Activated naive CD4-positive, alpha-beta T cell (primary cell): ENCODE measurements at places on chromosomes 1 and 21.

- no peak for DNase-seq
Observed at GRCh38 chr21:25953659-25954058, 216.9 kb downstream of the APP start.

- peak; percentile 6 for DNase-seq
Observed at GRCh38 chr1:18581420-18581880, 49.2 kb upstream of the PAX7 start.

DNA sequence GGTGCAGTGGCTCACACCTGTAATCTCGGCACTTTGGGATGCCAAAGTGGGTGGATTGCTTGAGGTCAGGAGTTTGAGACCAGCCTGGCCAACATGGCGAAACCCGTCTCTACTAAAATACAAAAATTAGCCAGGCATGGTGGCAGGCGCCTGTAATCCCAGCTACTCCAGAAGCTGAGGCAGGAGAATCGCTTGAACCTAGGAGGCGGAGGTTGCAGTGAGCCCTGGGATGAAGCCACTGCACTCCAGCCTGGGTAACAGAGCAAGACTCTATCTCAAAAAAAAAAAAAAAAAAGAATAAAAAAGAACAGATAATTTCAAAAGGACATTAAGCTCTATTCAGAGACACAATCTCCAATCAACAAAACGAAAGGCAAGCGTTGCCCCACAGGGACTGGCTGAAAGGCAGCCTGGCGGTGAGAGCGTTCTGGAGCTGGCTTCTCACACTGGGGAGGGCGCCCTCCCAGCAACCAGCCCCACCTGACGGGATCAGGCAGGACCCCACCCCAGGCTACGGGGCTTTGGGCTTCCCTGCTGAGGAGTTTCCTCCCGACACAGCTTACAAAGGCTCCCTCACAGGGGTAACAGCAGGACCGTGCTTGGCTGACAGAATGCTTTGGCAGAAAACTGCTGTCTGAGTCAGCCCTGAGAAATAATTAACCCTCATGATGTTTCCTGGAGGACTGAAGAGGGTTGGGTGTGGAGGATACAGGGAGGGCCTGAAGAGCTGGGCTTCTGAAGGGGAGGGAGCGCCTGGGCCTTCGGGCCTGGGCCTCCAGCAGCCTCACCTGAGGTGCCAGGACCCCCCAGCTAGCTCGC is 31.1 kb upstream of the SRP9 start:
- no peak for DNase-seq

- no peak for DNase-seq
Observed at GRCh38 chr1:115592264-115592663, 49.5 kb upstream of the VANGL1 start.

GRCh38 chr1:11180342-11180744 is 8.8 kb upstream of the ANGPTL7 start:
- no peak for DNase-seq

DNA sequence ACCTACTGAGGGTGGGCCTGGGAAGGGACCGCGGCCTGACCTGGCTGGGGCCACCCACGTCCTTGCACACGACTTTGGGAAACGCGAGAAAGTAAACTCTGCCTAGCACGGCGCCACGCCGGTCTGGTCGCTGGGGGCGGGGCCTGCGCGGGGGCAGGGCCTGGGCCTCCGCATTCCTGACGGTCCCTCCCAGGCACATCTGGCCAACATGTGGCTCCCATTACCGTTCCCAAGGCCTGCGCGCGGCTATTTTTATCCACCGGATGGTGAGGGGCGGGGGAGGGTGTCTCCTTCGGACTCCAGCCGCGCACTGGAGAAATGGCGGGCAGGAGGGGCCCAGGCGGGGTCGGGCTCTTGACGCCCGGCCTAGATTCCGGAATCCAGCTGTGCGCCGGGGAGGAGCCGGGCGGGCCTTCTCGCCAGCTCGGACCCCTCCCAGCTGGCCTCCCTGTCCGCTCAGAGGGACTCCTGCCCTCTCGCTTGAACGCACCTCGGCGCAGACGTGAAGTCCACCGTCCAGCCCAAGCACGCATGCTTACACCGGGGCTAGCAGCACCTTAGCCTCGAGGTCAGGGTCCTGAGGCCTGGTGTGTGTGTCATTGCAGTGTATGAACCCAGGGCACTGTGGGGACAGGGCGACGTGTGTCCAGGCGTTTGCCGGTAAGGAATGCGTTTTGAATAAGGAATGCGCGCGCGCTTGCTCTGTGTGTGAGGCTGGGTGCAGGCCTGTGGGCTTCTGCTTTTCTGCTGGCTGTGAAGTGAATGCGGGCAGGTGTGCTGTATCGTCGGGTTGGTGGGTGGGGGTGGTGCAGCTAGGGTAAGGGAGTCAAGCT is 2.1 kb downstream of the EVA1B start:
- DNase-seq = no peak

- no peak for DNase-seq
Observed at GRCh38 chr1:207849646-207850045, 61.3 kb downstream of the CD34 start.
